NCI-H146 (cell line): ENCODE measurements at places on chromosomes 2 and 18.

DNA sequence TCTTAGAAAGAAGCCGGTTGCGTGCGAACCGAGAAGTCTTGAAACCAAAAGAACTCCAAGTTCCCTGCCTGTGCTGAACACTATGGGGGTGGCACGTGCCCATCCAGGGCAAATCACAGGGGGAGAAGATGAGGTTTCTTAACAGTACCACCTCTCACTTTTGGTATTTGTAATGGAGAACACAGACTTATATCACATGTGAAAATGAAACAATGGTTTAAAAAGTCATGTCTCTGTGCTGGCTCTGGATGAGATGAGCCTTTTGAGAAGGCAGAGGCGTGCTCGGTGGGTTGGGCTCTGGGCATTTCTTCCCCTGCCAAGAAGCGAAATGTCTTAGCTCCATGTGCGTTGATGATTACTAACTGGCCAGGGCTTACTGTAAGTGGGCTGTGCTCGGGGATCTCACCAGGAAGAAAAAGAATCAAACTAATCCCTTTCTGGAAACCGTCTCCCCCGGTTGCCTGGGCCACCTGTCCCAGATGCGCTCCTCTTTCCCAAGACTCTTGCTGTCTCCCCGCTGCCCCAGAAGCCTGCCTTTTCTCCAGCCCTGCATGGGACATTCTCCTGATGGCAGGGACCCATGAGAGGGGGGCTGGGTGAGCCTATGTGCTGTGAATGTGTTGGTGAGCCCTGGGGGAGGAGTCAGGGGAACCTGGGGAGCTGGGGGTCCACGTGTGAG lies 252.9 kb downstream of the PRKCE start:
- no peak for DNase-seq

DNA sequence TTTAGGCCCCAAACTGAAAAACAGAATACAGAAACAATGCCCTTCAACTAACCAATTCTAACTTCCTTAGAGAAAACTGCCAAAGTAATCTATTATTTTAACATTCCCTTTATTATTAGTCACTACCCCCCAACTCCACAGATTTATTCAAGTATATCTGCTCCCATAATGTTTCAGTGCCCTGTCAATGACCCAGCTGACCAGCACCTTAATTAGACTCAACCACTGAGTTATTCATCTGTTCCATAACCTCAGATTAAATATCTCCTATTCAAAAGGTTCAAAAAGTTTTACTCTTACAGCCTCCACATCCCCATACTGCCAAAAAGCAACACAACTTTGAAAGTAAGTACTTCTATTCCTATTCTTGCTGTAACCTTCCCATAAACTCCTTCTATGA lies 202.4 kb downstream of the EXOC6B start:
- no peak for DNase-seq

DNA sequence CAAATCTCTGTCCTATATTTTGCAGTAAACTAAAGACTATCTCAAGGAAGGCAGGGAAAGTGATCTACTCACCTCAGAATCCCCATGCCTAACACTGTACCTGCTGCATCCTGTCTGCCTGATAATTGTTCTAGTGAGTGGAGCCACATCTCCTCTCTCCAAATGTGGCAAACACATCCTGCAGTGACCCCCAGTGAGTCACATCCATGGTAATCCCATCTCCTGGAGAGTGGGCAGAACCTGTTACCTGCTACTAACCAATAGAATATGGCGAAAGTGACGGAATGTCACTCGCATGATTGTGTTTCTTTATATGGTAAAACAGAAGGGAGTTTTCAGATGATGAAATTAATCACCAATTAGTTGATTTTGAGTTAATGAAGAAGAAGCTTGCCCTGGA lies 353.8 kb upstream of the DLGAP1 start:
- DNase-seq = no peak

GRCh38 chr2:99256677-99257076 lies 1.2 kb upstream of the LYG2 start:
- no peak for DNase-seq

GRCh38 chr2:58794103-58794502 lies 553.0 kb upstream of the FANCL start:
- DNase-seq = no peak

GRCh38 chr18:9642799-9643462 lies 28.6 kb upstream of the PPP4R1 start:
- no peak for DNase-seq
